H54 (cell line): ENCODE measurements at places on chromosomes 1 and 21.

DNA sequence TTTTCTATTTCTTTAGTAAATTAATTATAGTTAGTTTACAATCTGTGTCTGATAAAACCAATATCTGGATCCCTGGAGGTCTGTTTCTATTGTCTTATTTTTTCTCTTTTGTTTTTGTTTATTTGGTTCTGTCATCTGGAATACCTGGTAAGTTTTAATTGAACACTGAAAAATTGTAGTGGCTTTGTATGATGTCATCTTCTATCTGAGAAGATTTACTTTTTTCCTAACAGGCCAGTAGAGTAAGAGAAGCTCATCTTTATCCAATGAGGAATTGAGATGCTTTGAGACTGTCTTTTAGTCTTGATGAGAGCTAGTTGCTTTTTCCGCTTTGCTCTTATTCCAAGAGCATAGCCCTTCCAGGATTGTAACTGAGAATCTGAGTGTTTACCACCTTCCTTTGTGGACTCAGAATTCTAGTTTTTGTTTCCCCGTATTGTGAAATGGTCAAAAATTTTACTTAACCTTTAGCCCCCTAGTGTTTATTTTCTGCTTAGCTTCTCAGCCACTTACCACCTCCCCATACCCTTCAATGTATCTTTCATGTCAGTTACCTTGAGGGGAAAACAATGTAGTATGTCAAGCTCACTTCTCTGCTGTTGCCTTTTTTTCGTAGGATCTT, 25.0 kb downstream of the PTGFRN start:
- DNase-seq, result no peak

GRCh38 chr1:151616505-151616849, 4.6 kb downstream of the SNX27 start:
- no peak for DNase-seq

DNA sequence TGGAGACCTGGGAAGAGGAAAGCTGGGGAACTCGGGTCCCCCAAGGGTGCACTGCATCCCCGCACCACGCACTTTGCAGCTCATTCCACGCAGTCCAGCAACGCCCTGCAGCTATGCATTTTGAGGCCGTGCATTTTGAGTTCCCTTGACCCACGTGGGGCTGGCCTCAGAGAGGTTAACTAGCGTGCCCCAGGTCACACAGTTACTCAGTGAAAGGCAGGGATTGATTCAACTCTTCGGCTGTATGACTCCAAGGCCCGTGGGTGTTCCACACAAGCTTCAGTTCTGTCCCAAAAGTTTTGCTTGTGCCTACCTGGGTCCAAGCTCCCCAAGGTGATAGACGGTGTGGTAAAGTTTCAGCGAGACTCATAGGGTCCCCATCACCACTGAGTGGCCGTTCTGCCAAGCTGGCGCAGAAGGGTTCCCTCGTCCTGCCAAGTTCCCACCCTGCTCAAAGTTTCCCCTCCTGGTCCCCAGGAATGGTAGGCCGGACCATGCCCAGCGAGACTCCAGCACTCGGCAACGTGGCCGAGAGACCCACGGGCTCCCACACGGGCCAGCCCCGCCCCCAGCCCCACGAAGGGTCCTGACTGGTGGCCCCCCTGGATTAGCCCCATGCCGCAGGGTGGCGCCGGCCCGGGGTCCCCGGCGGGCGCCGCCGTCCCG, 611 bp downstream of the HSPG2 start:
- no peak for DNase-seq

DNA sequence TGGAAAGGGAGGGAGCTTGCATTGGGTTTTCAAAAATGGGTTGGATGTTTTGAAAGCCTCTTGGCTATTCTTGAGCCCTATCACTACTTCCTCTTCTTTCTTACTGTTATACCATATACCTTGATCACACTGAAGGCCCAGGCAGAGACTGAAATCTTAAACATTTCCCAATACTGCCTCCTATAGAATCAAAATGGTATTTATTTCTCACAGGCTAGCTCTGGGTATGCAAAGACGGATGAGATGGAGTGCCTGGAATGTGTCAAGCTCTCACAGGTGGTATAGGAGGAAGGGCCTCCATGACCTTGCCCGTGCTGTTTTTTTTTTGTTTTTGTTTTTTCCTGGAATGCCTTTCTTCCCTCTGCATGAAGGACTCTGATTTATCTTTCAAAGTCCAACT, 268.4 kb upstream of the USP24 start:
- DNase-seq, result no peak

- no peak for DNase-seq
Observed at GRCh38 chr1:53266038-53266437, 27.7 kb upstream of the MAGOH start.

DNA sequence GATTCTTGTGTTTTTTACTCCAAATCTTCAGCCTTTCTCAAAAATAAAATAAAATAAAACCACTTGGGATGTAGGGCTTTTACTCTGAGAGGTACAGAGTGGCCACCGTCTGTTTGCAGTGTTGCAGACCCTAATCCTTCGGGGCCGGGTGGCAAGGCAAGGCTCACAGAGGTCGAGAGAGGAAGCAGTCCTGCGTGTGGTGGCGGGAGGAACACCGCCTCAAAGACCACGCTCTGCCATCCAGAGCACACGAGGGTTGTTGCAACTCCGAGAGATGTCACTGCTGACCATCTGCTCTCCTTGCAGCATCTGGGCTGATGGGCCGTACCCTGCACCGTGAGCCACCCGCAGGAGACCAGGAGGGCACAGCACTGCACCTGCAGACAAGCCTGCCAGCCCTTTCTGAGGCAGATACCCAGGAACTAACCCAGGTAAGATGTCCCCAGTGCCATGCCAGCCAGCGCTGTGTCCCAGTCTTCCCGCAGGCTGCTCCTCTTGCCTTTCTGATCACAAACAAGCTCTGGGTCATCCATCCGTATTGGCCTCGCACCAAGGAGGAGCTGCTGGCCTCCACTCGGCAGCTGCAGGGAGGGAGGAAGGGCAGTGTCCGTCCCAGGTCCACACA, 31.5 kb downstream of the SNAP47 start:
- no peak for DNase-seq

DNA sequence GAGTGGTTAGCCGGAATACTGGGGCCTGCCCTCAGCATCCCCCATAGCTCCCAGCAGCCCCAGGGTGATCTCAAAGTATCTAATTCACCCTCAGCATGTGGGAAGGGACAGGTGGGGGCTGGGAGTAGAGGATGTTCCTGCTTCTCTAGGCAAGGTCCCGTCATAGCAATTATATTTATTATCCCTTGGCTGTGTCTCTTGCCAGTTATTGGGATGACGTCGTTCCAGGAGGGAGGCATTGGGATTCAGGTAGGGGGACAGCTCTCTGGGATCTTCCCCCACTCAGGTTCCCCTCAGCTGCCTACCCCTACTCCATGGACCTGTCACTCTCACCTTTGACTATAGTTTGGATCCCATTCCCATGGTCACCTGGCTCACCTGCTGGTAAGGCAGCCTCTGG, 11.9 kb upstream of the PEAR1 start:
- no peak for DNase-seq

DNA sequence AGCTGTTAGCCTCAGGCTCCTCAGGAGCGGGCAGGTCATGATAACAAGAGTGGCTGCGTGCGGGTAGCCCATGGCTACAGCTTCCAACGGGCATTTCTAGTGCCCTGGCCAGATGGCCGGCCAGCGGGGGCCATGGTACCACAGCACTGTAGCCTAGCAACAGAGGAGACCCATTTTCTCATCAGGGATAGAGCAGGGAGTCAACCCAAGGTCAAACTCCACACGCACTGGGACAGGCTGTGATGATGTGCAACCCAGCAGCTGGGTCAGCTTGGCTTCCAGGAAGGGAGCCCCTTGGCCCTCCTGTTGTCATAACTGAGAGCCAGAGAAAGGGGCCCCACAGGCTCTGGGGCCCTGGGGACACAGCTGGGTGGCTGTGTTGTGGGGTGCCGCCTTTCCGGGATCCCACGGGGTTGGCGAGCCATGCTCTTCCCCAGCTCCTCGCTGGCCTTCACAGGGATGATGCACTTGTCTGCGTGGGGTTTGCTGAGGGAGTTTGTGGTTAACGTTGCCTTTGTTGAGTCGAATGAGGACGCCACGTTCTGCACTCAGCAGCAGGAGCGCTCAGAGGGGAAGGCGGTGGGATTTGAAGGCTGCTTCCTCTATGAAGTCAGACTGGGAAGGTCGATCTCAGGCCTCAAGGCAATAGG, 46.3 kb downstream of the COL18A1 start:
- no peak for DNase-seq
